ENCODE measurements at places on chromosomes 3 and 15.

- no peak for DNase-seq
These were observed 29.5 kb downstream of the ARL8B start for GRCh38 chr3:5151586-5151985.

- DNase-seq: no peak
These were observed 45.0 kb downstream of the BLM start for GRCh38 chr15:90762109-90762508.

- DNase-seq: no peak
These were observed 122.5 kb upstream of the GAP43 start for GRCh38 chr3:115500795-115501194.

DNA sequence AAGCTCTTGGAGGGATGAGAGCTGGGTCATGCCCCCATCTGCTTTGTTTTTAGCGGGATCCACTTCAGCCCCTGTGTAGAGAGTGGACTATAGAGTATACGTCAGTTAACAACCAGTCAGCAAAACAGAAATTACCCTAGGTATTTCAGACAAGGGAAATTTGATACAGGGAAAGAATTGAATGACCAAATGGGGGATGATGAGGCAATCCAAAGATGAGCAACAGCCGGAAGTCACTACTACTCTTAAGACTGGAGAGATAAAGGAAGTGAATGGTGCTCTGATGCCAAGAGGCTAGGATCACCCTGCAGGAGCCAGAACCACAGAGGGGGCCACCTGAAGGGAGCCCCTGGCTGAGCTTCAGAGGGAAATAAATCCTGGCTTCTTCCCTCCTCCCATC lies 1.7 kb upstream of the GPR62 start:
- no peak for DNase-seq

DNA sequence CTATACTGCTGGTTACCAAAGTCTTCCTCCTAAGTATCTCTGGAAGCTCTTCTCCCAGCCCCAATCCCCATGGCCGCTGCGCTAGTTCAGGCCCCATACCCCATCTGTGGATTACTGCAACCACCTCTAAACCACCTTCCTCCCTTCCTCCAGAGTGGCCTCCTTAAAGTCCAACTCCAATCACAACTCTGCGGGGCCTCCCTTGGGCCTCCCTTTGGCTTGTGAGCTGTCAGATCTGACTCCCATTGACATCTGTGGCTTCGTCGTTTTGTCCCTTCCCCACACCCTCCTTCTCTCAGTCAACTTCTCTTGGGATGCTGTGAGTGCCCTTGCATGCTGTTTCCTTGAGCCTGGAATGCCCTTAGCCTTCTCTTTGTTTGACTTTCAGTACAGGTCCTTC lies 9.3 kb upstream of the HRH1 start:
- DNase-seq: no peak

DNA sequence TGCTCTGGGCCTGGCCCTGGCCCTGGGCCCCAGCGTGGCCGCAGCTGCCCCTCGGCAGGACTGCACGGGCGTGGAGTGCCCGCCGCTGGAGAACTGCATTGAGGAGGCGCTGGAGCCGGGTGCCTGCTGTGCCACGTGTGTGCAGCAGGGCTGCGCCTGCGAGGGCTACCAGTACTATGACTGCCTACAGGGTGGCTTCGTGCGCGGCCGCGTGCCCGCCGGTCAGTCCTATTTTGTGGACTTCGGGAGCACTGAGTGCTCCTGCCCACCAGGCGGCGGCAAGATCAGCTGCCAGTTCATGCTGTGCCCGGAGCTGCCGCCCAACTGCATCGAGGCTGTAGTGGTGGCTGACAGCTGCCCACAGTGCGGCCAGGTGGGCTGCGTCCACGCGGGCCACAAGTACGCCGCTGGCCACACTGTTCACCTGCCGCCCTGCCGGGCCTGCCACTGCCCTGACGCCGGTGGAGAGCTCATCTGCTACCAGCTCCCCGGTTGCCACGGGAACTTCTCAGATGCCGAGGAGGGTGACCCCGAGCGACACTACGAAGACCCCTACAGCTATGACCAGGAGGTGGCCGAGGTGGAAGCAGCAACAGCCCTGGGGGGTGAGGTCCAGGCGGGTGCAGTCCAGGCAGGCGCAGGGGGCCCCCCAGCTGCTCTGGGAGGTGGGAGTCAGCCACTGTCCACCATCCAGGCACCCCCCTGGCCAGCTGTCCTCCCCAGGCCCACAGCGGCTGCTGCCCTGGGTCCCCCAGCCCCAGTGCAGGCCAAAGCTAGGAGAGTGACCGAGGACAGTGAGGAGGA lies 21.7 kb downstream of the FBLN2 start:
- DNase-seq: no peak

DNA sequence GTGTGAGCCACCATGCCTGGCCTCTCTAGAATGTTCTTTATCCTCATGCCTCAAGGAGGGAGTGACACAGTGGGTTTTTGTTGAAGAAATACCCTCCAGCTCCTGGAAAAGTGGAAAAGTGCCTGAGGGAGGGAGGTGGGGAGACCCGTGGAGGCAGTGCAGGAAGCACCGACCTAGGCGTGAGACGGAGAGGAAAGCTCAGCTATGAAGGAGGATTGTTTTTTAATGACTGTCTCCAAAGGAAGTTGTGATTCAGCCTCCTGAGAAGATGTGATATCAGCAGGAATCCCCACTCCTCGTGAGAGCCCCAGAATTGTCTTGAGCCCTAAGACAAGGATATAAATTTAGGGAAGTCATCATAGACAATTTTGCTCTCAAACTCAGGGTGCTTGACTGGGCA lies 21.7 kb downstream of the RPLP1 start:
- no peak for DNase-seq

DNA sequence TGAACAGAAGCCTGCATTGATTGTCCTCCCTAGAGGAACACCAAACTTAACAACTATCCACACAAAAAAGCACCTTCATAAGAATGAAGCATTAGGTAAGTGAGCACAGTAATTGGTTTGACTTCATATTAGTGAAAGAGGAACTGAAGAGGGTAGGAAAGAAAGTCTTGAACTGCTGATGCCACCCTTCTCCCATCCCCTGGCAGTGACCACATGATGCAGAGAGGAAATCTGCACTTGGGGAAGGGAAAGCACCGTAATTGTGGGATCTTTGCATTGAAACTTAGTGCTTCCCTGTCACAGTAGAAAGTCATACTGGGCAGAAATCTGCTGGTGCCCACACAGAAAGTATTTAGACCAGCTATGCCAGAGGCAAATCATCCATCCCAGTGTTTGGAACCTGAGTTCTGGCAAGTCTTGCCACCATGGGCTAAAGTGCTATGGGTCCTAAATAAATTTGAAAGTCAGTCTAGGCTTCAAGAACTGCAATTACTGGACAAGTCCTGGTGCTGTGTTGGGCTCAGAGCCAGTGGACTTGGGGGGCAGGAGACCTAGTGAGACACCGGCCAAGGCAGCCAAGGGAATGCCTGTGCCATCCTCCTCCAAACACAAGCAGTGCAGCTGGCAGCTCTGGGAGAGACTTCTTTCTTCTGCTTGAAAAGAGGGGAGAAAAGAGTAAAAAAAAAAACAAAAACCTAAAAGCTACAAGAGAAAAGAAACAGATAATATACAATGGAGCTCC lies 63.6 kb downstream of the SLC15A2 start:
- no peak for DNase-seq

GRCh38 chr3:145094355-145094941 lies 1066.5 kb downstream of the PLOD2 start:
- no peak for DNase-seq

- no peak for DNase-seq
These were observed 44.0 kb upstream of the SEMA6D start for GRCh38 chr15:47673232-47673761.

DNA sequence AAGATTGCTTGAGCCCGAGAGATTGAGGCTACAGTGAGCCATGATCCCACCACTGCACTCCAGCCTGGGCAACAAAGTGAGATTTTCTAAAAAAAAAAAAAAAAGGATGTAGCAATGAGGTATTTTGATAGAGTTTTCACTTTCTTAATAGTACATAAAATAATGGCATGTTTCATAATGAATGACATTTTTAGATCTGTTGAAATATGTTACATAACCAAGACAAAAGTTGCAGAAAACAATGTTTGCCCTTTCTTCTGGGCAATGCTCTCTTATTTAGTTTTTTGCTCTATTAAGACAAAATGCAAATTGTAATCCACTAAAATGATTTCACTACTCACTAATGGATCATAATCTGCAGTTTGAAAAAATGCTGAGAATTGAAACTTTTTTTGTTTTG lies 4.4 kb upstream of the MAPK6 start:
- DNase-seq: no peak

GRCh38 chr3:114242947-114243346 lies 5.6 kb upstream of the ZNF80 start:
- no peak for DNase-seq

DNA sequence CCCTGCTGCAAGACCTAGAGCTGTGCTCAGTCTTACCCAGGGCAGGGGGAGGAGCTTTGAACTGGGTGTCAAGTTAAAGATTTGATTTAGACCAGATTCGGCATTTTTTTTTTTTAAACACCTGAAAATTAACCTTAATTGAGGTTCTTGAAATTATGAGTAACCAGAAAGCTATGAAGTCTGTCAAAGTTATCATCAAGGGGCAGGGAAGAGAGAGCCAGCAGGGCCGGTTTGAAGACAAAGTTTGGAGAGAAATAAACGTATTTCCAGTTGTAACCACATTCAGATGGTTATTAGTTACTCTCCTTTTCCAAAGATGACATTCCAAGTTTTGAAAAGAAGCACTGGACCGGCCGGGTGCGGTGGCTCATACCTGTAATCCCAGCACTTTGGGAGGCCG lies 12.0 kb downstream of the TMEM266 start:
- no peak for DNase-seq

DNA sequence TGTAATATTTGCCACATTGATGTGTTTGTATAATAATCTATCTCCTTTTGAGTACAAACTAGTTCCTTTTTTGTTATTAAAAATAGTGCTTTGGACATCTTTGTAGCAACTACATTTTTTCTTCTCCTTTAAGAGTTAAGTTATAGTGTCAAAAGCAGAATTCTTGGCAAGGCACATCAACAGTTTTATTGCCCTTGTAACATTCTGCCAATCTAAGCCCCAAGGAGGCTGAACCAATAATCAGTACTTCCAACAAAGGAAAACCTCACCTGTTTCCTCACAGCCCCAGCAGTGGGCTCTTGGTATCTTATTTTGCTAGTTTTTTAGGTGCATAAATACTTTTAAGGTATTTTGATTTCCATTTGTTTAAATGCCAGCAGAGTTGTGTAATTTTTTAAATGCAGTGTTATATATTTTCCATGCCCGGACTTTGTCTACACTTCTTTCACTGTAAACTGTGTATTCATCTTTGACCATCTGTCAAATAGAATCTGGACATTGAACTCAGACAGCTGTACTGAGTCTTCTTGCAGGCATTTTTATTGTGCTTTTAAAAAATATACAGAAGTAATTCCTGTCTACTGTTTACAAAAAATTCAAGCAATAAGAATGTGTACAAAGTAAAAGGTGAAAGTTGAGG lies 101.0 kb downstream of the MYLK start:
- DNase-seq: no peak

DNA sequence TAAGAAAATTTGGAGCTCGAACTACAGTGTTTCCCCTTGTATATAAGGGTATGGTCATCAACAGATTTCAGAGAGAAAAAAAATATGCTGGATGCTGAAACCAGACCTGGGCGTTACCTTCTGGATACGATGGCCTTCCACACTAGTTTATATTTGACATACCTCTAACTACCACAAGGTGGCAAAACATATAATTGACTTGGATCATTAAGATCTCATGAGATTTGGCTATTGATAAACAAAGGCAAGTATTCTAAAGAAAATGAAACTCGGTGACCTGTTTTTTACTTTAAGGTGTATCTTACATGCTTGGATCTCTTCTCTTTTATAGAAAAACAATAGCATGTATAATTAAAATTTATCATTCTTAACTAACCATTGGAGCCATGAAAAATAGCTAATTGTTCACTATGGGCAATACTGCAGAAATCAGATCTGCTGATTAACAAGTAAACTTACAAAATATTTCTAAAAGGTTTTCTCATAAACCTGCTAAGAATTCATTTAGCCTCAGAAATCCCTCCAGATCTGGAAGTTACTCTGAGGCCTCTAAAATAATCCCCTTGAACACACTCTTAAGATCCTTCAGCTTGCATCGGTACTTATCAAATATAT lies 300.6 kb upstream of the KCNH8 start:
- DNase-seq: no peak

DNA sequence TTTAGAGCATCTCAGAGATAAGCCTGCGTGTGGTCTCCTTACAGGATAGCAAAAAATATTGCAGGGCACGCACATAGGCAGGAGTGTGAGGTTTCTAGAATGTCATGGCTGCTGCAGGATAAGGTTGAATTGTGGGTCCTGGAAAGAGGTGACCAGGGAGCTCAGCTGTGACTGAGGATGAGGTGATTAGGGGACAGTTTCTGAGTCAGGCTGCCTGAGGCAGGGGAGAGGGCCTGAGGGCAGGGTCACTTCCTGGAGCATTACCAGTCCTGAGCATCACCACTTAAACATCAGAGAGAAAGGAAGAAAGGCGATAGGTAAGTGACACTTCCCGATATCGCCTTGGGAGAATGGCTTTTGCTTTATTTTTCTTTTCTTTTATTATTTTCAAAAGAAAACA lies 813.8 kb downstream of the TUSC7 start:
- no peak for DNase-seq

GRCh38 chr15:80107774-80108173 lies 45.0 kb upstream of the FAH start:
- DNase-seq: no peak

- peak; percentile 1 for DNase-seq
These were observed 1199.1 kb downstream of the SI start for GRCh38 chr3:163879172-163879571.

DNA sequence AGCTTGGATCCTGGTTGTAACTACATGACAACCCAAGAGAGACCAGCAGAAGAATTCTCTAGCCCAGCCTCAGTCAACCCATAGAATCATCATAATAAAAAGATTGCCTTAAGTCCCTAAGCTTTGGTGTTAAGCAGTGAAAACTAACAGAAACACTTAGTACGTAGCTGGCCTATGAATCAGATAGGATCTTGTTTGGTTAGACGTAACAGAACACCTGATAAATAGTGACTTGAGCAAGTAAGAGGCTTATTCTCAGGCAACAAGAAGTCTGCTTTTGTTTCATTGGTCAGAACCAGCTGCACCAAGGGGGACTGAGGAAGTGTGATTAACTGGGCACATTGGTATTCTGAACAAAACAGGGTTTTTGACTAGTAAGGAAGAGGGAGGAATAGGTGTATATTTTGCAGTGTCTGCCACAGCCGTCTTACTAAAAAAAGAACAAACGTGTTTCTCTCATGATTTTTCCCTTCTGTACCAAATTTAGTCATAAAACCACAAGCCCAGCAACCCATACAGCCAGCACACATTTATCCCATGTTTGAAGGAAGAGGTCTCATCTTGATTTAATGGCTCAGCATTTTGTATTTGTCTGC lies 53.3 kb upstream of the GLCE start:
- no peak for DNase-seq

DNA sequence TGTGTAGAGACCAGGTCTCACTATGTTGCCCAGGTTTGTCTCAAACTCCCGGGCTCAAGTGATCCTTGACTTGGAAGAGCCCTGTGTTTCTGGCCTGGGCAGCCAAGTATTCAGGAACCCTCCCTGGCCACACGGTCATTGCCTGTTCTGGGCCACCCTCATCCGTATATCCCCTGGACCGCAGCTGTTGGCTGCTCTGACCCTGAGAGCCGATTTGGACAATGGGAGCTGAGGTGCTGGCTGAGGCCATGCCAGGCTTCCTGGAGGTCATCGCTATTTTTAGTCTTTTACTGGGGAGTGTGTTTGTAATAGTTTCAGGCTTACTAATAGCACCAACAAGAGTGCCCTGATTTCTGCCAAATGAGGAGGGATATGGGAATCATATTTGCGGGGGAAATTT lies 60.7 kb downstream of the ADAMTS7 start:
- DNase-seq: no peak

- no peak for DNase-seq
These were observed 828.5 kb upstream of the NECTIN3 start for GRCh38 chr3:110243081-110243480.

- DNase-seq: no peak
These were observed 311.5 kb downstream of the EDEM1 start for GRCh38 chr3:5498981-5499380.

Data from NK-92 treated with Interleukin-12 subunit alpha and Interleukin-12 subunit beta, amount 100 ng/mL, for 24 hours (cell line).